ENCODE measurements at places on chromosomes 4 and X.

DNA sequence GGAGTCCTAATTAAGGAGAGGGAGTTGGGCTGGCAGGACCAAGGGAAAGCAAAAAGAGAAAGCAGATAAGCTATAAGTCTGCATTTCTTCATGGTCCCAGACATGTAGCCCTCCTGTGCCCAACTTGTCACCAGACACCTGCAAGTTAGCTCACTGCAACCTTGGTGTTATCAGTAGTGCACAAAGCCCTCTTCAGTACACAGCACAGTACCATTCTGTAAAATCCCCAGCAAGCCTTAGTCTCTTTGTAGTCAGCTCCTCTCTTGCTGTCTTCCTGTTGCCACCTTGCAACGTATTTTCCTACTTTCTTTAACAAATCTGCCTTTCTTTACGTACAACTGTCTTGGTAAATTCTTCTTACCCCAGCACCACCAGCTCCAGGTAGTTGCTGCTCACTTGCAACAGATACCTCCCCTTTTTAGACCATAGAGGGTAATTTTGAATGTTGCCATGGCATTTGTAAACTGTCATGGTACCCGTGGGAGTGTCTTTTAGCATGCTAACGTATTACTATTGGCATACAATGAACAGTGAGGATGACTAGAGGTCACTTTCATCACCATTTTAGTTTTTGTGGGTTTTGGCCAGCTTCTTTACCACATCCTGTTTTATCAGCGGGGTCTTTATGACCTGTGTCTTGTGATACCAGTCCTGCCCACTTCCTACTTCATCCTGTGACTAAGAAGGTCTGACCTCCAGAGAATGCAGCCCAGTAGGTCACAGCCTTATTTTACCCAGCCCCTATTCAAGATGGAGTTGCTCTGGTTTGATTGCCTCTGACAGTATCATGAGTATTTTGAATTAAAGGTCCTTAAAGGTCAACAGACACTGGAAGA is 28.3 kb upstream of the AP1S2 start:
- no peak for DNase-seq

GRCh38 chrX:131907488-131908314 is 115.4 kb upstream of the STK26 start:
- DNase-seq, result no peak

- peak; percentile 9 for DNase-seq
Measured at GRCh38 chr4:143559757-143560147, 46.2 kb downstream of the SMARCA5 start.

GRCh38 chr4:19945501-19945900 is 306.2 kb upstream of the SLIT2 start:
- DNase-seq, result no peak

GRCh38 chr4:43990963-43991362 is 457.6 kb downstream of the KCTD8 start:
- no peak for DNase-seq

- DNase-seq, result no peak
Measured at GRCh38 chrX:10358958-10359357, 202.2 kb downstream of the CLCN4 start.

- DNase-seq, result no peak
Measured at GRCh38 chr4:60648774-60649173, 551.4 kb upstream of the ADGRL3 start.

DNA sequence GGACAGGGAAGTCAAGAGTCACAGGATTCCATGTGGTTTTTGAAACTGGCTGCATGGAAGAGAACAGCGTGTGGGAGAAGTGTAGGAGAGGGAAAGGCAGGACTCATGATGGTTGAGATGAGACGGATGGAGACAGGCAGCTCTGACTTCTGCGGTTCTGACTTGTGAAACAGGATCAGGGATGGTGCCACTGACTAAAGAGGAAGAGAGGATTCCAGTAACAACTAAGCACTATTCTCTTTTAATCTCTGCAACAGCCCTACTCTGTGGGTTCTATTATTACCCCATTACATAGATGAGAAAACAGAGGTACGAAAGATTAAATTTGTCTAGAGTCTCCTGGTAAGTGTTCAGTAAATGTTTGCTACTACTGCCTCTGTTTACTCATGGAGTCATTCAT is 156.3 kb downstream of the CBR4 start:
- no peak for DNase-seq

DNA sequence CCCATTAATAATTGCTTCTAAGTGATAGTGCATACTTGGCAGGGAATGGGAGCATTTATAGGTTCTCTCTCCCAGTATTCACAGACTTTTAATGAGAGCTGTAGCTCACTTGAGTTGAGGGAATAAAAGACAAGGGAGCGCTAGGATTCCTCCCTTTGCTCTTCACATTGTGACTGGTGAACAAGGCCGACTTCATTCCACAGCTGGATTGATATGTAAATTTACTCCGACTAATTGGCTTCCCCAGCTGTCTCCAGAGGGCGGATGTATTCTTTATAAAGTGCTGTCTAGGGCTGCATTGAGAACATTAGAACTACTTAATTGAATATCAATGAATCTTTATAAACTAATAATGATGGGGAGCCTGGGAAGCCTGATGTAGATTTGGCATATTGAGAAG is 63.4 kb downstream of the GPR50 start:
- no peak for DNase-seq

GRCh38 chr4:173413036-173413435 is 14.1 kb upstream of the SCRG1 start:
- no peak for DNase-seq

- no peak for DNase-seq
Measured at GRCh38 chrX:81377329-81377728, 175.4 kb downstream of the SH3BGRL start.

- no peak for DNase-seq
Measured at GRCh38 chrX:1029494-1029893, 183.0 kb downstream of the CRLF2 start.

DNA sequence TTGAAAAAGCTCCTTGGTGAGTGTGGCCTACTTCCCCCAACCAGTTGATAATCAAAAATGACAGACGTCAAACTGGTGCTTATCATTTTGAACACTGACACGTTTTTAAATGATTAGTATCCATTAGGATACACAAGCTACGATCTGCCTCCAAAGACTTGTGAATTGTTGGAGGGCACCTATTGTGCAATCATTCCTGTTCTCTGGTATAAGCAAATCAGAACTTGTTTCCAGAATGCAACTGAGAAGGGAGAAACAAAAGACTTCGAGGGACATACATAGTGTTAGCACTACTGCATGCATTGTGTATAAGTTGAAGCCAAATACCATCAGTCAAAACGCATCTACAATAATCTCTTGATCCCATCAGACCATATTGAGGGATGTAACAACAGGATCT is 11.6 kb downstream of the NPY2R start:
- no peak for DNase-seq

- no peak for DNase-seq
Measured at GRCh38 chr4:118817178-118817930, 18.6 kb downstream of the SEC24D start.

- DNase-seq, result no peak
Measured at GRCh38 chrX:147827070-147827469, 84.6 kb upstream of the FMR1 start.

GRCh38 chr4:108113229-108113628 is 55.5 kb downstream of the LEF1 start:
- no peak for DNase-seq

DNA sequence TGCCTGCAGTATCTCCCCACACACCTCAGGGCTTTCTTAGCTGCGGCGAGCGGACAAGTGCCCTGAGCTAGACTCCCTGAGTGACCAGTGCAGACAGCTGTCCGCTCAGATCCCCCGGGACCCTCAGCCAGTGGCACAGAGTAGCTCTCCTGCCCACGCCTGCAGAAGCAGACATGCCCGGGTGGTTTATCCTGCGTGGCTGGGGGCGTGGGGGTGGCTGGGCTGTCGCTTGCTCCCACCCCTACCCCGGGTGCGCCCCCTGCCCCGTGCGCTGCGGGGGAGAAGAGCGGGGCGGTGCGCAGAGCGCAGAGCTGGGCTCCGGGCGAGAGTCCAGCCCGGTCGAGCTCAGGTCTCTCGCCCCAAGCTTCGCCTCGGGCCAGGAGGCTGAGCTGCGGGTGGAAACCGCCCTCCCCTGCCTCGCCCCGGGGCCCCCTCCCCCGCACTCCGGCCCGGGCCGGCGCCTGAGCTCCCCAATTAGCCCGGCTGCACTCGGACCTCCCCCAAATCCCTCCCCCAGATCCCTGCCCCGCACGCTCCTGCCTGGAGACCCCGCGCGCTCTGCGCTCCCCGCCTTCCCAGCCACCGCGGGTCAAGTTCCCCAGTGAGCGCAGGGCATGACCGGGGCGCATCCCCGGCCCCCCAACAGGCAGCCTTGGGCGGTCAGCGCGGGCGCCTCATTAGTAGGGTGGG is 11.7 kb upstream of the SHOX start:
- no peak for DNase-seq

- no peak for DNase-seq
Measured at GRCh38 chr4:11487139-11487538, 58.4 kb upstream of the HS3ST1 start.

DNA sequence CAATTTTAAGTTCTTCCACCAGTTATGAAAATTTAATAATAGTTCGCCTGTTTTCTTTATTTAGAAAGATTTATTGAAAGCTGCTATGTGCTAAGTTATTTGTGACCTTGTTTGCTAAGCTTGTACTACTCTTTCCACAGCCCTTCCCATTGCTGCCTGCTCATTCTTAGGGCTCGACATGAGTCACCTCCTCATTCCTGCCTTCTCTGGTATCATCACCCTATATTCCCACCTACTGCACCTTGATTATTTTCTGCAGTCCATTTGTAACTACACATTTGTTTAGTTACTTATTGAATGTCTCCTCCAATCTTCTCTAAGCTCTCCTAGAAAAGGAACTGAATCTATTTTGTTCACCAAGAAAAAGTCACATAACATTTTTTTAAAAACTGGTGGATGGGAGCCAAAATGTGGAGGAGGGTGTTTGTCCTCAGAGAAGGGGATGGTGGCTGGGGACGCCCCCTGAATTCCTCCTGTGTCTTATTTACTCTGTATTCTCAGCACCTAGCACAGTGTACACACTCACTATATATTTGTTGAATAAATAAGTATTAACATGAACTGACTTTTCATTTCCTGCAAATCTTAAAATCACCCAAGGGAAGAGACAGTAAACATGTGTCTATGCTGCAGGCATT is 3.7 kb upstream of the RAB9A start:
- DNase-seq, result no peak

DNA sequence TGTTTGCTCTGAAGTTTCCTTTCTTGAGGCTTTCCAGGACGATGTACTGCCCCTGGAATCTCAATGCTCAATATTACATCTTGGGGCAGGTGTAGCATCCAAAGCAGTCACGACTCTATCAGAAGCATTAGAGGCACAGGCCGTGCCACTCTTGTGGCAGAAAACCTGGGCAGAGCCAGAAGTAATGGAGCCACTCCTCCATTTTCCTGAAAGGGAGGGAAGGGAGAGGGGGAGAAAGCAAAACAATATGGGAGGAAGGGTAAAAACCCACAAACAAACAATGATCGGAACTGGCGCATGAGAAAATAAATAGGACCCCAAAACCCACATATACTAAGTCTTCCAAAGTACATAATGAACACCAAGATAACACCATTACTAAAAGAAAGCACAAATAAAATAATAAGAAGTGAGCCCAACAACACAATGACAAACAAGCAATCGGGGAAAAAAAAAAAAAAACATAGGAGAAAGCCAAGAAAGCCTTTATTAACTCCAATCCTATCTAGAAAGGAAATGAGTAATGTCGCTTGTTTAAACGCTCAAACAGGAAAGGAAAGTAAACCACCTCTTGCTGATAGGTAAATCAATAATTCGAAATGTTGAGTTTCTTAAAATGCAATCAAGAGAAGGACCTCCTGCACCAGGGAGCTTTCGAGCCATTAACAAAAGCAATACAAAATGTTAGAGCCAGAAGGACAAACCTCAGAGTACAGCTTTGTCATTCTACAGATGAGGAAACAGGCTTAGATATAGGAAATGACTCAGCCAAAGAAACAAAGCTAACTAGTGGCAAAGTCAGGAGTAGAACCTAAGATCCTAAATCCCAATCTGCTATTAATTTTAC is 117.4 kb downstream of the ATRX start:
- DNase-seq, result no peak

GRCh38 chrX:112377481-112377880 is 294.9 kb upstream of the TRPC5 start:
- DNase-seq, result no peak

GRCh38 chr4:140901736-140902336 is 145.7 kb upstream of the TBC1D9 start:
- DNase-seq, result no peak

GRCh38 chrX:6026429-6026828 is 202.2 kb downstream of the NLGN4X start:
- DNase-seq, result no peak

DNA sequence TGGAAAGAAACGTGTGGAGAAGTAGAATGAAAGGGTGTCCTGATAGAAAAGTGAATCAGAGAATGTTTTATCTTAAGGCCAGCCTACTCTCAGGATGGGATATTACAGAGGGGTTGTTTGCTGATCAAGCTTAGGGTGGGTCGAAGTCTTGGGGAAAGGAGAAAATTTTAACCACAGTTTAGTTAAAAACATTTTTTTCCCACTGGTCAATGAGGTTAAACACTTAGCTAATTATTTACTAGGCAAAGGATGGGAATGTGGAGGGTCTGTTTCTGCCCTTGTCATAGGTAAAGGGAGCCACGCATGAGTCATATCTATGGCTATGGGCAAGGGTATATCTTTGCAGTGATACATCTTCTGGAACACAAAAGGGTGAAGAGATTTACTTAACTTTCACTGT is 16.1 kb upstream of the SULT1E1 start:
- no peak for DNase-seq

DNA sequence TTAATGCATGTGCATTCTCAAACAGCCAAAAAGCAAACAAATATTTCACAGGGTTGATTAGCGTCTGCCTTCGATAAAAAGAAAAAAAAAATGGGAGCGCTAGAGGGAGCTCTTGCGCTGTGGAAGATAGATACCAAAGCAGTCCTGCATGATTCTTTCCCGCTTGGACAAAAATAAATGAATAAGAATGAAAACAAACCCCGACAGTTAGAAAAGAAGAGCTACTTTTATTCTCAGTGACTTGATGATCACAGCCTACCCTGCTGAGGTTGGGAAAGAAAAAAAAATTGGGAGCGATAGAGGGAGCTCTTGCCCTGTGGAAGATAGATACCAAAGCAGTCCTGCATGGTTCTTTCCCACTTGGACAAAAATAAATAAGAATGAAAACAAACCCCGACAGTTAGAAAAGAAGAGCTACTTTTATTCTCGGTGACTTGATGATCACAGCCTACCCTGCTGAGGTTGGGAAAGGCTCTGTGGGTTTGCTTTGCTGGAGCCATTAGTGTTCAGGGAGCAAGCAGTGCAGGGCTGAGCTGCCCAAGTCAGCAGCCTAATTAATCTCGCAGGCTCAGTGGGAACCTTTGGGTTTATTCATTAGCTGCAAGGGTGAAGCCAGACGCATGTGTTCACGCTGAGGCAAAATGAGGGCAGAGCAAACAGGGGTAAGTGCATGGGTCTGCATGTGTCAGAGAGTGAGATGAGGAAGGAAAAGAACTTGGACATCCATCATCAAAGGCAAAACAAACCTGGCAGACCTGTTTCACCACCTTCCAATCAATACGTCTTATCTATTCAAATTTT is 249.3 kb upstream of the PRKX start:
- DNase-seq, result no peak
